ENCODE measurements at places on chromosomes 5 and 9. TPM values are rescaled to one million over a fixed set of nuclear protein-coding genes. Genes with fewer than 3 reads are reported as not detected.
A peak's percentile ranks its signal among the peaks of the same experiment; 100 is the strongest.

DNA sequence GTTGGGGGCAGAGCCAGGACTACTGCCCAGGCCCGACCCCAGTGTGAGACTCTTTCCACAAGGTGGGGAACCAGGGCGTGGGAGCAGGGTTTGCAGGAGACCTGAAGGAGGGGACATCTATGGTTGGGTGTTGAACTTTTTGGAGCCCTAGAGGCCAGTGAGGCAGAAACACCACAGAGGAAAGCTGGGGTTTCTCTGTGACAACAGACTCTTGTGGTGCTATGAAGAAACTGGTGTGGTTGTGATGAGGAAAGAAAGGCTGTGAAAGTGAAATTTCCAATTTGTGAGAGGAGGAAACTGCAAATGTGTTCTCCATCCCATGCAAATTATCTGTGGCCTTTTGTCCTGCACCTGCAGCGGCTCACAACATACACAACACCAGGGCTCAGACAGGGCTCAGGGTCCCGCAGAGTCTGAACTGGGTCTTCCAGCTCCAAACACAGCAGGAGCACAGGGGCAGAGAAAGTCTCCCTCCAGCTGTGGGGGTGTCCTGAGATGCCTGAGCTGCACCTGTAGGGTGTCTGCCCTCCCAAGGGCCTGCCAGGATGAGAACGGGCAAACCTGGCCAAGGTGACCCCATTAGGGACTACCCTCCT, 51.4 kb upstream of the GRHPR start:
- peak overlapping the region; percentile 57 for H3K4me3 ChIP-seq
- H3K27me3 ChIP-seq = no peaks in the 10 kb centered on the region
- DNase-seq = peak; percentile 58
- H3K27ac ChIP-seq = peak overlapping the region; percentile 100

DNA sequence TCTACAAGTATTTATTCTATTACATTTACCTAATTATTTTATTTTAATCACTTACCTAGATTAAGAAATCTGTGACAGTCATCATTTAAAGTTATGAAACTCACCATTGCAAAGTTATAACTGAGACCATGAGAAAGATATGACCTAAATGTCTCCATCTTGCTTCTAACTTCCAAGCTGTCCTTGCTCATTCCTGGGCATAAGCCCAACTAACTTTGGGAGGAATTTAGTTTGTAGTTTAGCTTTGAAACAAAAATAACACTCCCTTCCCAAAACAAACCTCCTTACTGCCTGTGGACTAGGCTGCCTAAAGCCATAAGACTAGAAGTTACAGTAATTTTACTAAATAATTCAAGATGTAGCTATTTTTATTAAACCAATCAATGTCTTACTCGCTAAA, 195.6 kb upstream of the RAI14 start:
- H3K27ac ChIP-seq = no peak overlapping the region
- H3K4me3 ChIP-seq = no peak overlapping the region
- no peaks in the 10 kb centered on the region for H3K27me3 ChIP-seq
- H3K36me3 ChIP-seq = no peaks in the 10 kb centered on the region
- H3K4me1 ChIP-seq = peaks cover 4% of the 10 kb centered on the region

Gene PCDH12
- not detected for total RNA-seq

- H3K27ac ChIP-seq = no peak overlapping the region
- H3K27me3 ChIP-seq = no peaks in the 10 kb centered on the region
- H3K36me3 ChIP-seq = no peaks in the 10 kb centered on the region
- DNase-seq = no peak
Measured at GRCh38 chr5:44233691-44234090, 155.5 kb downstream of the FGF10 start.

DNA sequence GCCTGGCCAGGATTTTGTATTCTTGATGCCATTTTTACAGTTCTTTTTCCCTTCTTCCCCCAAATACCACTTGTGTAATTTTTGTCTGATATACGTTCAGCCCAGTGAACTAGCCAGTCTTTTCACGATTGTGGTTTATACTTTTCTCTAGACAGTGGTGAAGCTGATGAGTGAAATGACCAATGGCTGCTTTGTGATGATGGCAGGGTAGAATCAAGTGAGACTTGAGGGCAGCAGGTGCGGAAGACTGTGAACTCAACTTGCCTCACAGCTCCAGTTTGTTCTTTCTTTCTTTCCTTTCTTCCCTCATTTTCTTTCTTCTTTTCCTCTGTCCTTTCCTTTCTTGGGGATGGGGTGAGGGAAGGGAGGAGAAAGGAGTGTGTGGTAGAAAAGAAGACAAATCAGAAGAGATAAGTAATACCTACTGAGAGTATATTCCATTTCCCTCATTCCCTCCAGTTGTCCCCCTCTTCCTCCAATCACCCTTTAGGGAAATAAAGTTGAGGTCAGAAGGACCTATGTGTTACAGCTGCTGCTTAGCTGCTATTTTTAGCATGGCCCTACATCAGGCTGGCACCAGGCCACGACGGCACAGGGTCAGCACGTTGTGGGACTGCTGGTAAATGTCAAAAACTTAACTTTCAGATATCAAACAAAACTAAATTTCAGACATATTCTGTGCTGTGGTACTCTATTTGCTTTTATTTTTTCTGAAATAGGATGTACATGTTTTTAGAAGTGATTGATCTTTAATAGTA, 12.3 kb downstream of the ZSWIM6 start:
- H3K4me3 ChIP-seq = no peak overlapping the region
- H3K27ac ChIP-seq = no peak overlapping the region
- H3K4me1 ChIP-seq = peaks cover 56% of the 10 kb centered on the region
- H3K36me3 ChIP-seq = peaks cover 1% of the 10 kb centered on the region

DNA sequence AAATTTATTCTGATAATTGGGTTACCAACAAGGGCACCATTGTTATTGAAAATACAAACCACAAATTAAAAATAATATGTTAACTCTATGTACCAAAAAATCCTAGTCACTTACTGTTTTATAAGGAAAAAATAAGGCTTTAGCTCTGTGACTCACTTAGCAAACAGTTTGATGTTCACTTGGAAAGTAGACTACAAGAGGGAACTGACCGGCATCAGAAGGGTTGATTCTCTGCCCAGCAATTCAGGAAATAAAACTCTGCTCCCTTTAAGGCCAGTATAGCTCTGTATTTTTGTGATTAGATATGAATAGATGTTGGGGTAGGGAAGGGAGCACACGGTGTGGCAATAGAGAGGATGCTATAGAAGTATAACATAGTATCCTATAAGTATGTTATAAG, 671.3 kb downstream of the LRRC70 start:
- H3K4me3 ChIP-seq = no peak overlapping the region
- no peaks in the 10 kb centered on the region for H3K27me3 ChIP-seq
- H3K27ac ChIP-seq = no peak overlapping the region
- no peak for DNase-seq

Gene SETX
- 109 TPM for total RNA-seq

DNA sequence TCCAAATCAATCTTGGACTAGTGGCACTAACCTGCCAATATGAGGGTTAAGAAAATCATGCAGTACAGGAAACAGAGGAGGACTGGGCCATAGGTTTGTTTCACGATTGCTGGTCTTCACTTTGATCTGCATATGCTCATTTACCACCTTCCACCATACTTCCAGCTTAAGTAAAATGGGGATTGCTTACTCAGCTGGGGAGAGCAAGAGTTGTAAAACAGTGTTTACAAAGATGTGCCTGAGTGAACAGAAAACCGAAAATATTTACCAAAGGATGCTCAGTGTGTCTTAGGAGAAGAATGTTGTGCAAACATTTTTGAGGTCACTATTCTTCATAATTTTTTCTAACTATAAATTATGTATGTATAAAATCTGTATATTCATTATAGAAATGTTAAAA, 65.1 kb upstream of the DNAH5 start:
- no peak overlapping the region for H3K4me3 ChIP-seq
- no peak overlapping the region for H3K27ac ChIP-seq
- DNase-seq = no peak
- peaks cover 23% of the 10 kb centered on the region for H3K27me3 ChIP-seq

- no peaks in the 10 kb centered on the region for H3K36me3 ChIP-seq
- H3K27me3 ChIP-seq = no peaks in the 10 kb centered on the region
- no peak for DNase-seq
- no peak overlapping the region for H3K27ac ChIP-seq
- H3K4me3 ChIP-seq = no peak overlapping the region
- peaks cover 3% of the 10 kb centered on the region for H3K4me1 ChIP-seq
Measured at GRCh38 chr5:23064710-23065109, 211.6 kb upstream of the CDH12 start.

Gene DOCK8
- total RNA-seq = 207 TPM

DNA sequence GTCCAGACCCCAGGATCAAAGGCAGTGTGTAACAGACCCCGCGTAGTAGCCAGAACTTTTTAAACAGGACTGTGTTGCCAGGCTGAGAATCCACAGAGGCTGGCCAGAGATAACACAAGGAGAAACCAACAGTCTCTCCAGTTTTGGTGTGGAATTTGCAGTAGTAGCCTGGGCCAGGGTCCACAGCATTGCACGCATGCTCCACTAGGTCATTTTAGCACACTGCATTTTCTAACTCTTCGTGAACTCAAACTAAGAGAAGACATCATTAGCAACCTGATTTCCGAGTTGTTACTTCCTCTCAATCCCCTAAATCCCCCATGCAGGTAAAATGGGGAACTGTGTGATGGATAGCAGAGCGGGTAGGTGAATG, 119.6 kb downstream of the BOD1 start:
- no peak overlapping the region for H3K27ac ChIP-seq
- no peak overlapping the region for H3K4me3 ChIP-seq
- H3K27me3 ChIP-seq = peaks cover 8% of the 10 kb centered on the region
- no peaks in the 10 kb centered on the region for H3K4me1 ChIP-seq

- DNase-seq = no peak
- no peaks in the 10 kb centered on the region for H3K4me1 ChIP-seq
- H3K27ac ChIP-seq = no peak overlapping the region
- H3K27me3 ChIP-seq = no peaks in the 10 kb centered on the region
- no peaks in the 10 kb centered on the region for H3K36me3 ChIP-seq
Measured at GRCh38 chr5:103667068-103667467, 104.5 kb upstream of the NUDT12 start.

DNA sequence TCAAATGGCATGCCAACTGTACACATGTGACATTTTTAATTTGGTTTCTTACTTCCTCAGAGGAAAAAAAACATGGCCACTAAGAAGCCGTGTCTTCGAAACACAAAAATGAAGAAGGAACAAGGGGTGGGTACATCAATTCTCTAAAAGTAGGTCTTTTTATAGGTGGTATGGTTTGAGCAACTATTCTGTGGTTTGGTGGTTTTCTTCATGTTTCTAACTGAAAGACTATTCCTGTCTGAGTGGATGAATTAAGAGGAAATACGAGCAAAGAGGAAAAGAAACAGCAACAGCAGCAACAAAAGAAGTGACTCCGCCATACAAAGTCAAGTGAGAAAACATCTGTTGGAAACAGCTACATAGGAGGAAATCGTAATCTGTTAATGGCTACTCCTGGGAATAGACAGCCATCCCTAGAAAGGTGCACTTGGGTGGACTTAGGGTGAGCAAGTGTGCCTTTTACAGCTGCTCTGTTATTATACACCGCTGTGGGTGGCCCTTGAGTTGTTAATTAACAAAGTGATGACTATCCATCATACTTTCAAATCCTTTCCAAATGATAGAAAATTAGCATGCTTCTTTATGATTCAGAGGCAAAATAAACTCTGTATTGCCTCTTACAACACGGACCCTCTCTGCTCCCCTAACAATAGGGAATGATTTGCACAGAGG, 575.8 kb downstream of the TLE1 start:
- H3K27ac ChIP-seq = peak overlapping the region; percentile 54
- H3K4me3 ChIP-seq = peak overlapping the region; percentile 42
- no peak for DNase-seq
- peaks cover 21% of the 10 kb centered on the region for H3K4me1 ChIP-seq
- no peaks in the 10 kb centered on the region for H3K36me3 ChIP-seq

- no peaks in the 10 kb centered on the region for H3K4me1 ChIP-seq
- H3K36me3 ChIP-seq = no peaks in the 10 kb centered on the region
- no peak overlapping the region for H3K4me3 ChIP-seq
- H3K27me3 ChIP-seq = no peaks in the 10 kb centered on the region
Measured at GRCh38 chr5:8396756-8397155, 527.8 kb downstream of the MTRR start.

Gene ECSCR
- not detected for total RNA-seq

DNA sequence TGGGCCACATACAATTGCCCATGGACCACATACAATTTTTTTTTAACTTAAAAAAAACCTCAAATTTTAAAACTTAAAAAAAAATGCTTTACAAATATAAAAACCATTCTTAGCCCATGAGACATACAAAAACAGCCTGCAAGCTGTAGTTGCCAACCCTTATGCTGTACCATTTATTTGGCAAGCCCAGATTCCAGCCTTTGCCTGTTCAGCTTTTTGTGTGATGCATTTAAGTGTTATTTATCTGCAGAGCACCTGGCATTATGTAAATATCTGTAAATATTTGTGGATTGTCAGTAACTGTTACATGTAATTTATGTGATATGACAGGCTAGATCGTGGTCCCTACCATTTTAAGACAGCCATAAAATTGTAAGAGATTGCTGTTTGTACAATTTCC, 32.6 kb downstream of the HEXB start:
- H3K27me3 ChIP-seq = no peaks in the 10 kb centered on the region
- H3K27ac ChIP-seq = no peak overlapping the region
- peaks cover 76% of the 10 kb centered on the region for H3K36me3 ChIP-seq
- H3K4me1 ChIP-seq = no peaks in the 10 kb centered on the region
- DNase-seq = no peak

Gene ISL1
- total RNA-seq = not detected
